ENCODE measurements at places on chromosomes 12 and 14. TPM values are rescaled to one million over a fixed set of nuclear protein-coding genes. Genes with fewer than 3 reads are reported as not detected.

- DNase-seq: peak; percentile 43
Observed at GRCh38 chr12:11958221-11959091, 112.3 kb upstream of the BCL2L14 start.

DNAJC22 gene
- not detected for total RNA-seq

GRCh38 chr12:4392223-4392742 is 12.8 kb upstream of the FGF23 start:
- DNase-seq: no peak

DNA sequence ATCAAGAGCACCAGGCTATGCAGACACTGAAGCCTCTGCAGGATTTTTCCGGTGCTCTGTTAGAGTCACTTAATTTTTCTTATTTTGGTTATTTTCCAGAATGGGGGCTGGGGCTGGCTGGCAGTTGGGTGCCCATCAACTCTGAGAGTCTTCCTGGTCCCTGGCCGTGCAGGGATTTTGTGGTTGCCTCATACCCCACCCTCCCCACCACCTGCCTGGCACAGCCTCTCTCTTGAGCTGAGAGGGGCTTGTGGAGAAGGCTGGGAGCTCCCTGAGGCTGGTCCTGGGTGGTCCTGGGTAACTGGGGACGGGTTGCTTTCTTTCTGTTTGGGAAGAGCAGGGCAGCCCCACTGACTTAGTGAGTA is 23.3 kb downstream of the LRTM2 start:
- DNase-seq: no peak

DNA sequence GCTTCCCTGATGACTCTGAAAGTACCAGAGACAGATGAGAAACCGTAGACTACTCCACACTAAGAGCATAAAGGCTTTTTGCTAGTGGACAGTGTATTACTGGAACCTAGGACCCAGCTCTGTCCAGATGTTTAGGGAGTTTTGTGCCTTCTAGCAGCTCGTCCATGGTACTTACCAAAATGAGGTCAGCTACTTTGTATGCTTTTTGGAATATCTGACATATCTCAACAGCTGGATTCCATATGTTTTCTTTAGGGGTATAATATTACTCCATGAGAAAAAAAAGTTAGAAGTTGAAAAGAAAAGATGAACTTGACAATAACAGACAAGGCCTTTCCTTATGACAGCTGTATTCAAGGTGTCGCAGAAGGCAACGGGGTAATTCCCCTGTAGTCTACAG is 32.1 kb upstream of the FRMD6 start:
- DNase-seq: no peak

DNA sequence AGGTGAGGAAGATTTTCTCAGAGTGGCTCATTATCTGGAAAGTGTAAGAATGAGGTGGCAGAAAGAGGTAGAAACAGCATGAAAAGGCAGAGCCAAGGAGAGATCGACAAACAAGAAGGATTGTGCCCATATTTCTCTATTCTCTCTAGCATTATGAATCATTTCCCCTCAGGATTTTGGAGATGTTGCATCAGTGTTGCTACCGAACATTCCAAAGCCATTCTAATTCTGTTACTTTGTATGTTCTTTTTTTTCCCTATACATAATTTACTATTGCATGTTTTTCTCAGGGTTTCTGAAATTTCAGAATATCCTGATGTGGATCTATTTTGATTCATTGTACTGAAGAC is 61.4 kb downstream of the KICS2 start:
- no peak for DNase-seq

GRCh38 chr12:1189163-1189562 is 198.1 kb downstream of the ERC1 start:
- no peak for DNase-seq

DNA sequence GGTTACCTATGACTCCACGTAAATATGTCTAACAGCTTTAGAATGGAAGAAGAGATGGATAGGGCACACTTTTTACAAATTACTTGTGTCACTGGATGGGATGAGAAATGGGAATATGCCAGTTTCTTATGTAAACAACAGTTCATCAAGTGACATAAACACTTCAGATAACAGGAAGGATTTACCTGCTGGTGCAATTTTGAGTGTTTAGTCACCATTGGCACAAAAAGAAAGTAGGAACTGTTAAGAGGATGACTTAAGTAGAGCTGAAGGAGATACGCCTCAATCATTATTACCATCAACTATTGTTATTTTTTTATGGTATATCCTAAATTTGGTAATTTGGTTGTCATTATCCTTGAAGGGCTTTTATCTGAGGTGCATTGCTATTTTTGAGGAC is 83.2 kb downstream of the RMST start:
- DNase-seq: no peak

- DNase-seq: no peak
Observed at GRCh38 chr14:69270795-69271708, 11.1 kb downstream of the GALNT16 start.

GRCh38 chr12:91040096-91040755 is 17.6 kb downstream of the KERA start:
- no peak for DNase-seq

DNA sequence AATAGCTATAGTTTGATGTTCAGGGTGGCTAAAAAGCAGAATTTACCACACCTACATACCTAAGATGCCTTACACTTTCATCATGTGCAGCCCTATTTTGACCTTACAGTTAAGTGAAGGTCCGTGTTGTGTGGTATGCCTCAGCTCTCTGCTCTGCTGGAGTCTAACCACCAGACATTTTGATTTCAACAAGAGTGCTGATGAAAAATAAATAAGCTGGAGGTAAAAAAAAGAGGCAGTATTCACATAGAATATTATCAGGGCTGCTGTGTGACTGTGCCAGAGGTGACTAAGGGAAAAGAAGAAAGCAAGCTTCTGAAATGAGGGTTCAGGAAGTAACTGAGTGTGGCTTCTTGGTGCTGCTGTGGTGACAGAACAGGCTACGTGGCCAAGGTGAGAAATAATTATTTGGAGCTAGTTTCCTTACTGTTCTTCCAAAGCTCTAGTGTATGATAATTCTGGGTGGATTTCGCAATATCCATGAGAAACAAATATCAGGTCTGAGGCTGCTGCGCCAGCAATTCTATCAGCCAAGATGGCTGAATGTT is 188.8 kb downstream of the STXBP6 start:
- DNase-seq: no peak

ANKS1B gene
- total RNA-seq: 0.76 TPM

- no peak for DNase-seq
Observed at GRCh38 chr12:111792155-111792855, 25.6 kb downstream of the ALDH2 start.

DNA sequence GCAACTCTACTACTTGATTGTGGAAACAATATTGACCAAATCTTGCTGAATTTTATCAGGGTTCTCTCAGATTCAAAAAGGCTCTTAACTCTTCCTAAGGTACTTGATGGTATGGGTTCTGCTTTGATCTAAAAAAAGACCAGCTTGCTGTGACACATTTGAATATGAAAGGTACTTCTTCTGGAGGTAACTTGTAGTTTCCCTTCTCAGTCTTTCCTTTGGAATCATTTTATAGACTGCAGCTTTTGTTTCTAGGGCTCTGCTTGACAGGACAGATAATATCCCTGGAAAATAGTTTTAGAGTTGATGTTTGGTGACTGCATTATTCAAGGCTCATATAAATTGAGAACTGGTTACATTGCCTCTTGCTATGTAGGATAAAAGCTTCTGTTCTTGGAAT is 251.9 kb downstream of the FUT8 start:
- DNase-seq: no peak

DNA sequence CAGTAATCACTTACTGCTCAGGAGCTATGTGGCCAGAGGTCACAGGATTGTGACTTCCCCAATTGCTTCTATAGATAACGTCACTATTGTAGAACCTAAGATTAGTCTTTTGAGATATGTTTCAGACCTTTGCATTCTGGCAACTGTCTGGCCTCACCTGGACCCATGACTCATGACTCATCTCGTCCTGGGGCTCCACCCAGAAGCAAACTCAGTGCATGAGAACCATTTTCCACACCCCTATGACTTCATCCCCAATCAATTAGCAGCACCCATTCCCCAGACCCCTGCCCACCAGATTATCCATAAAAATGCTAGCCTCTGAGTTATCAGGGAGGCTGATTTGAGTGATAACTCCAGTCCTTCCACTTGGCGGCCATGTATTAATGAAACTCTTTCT is 186.9 kb downstream of the EMP1 start:
- no peak for DNase-seq

GRCh38 chr12:39606712-39607423 is 12.7 kb downstream of the ABCD2 start:
- no peak for DNase-seq

DNA sequence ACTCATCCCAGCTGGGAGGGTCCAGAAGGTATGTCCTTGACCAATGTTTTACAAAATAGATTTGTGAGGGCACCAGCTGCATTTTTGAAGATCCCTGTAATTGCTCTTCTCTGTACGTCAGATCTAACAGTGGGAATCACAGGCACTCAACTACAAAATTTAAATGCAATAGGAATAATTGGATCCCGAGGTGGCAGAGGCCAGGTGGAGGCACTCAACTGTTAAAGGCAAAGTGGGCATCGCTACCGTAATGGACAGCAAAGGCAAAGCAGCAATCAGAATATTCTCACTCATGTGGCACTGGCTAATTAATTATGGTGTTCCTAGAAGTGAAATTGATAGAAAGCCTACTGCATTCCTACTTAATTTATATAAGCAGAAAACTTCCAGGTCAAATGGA is 27.9 kb upstream of the PSMC1 start:
- no peak for DNase-seq

DNA sequence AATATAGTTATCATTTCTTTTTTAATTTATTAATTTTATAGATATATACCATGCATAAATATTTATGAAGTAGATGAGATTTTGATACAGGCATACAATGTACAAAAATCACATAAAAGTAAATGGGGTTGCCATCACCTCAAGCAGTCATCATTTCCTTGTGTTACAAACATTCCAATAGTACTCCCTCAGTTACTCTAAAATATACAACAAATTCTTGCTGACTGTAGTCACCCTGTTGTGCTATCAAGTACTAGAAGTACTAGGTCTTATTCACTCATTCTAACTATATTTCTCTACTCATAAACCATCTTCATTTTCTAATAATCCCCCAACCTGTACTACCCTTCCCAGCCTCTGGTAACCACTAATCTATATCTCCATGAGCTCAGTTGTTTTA is 432.6 kb upstream of the SYT1 start:
- no peak for DNase-seq

DNA sequence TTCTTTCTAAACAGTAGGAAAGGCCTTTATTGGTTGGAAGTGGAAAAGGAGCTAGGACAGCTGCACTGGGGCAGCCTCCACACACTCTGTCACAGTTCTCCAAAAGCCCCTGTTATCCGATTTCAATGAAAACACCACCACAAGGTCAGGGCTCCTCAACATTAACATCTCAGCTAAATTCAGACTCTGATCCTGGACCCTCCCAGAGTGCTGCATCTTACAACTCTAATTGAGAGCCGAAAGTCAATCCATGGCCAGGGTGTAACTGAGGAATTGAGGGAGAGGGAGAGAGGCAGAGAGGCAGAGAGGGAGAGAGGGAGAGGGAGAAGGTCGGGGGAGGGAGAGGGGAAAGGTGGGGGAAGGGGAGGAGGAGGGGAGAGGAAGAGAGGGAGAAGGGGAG is 32.1 kb downstream of the DICER1 start:
- no peak for DNase-seq

GRCh38 chr14:52735921-52736489 is 6.0 kb downstream of the STYX start:
- DNase-seq: no peak
